Kasumi-1 (cell line): ENCODE measurements at places on chromosomes 4 and X.
A peak's percentile ranks its signal among the peaks of the same experiment; 100 is the strongest.

DNA sequence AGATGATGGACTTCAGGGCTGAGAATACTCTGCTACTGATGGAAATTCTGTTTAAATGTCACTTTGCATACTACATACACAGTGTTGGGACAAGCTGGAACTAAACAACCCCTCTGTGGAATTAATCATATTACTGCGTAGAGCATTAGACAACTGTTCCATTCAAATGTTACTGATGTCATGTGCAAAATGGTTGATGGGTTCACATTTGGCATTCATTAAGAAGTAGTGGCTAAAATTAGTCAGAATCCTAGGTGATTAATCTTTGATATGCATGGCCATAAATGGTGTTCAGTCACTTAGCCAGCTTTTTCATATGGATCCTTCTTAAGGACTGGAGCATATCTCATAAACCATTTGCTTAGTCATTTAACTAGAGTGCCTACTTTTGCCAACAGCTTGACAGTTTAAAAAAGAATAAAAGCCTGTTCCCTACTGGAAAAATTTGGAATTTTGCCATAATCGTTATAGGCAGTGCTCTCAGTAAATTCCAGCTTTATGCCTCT is 105.2 kb downstream of the RNF150 start:
- DNase-seq: no peak

- DNase-seq: no peak
These were observed 35.4 kb upstream of the SPON2 start for GRCh38 chr4:1207603-1208265.

- no peak for DNase-seq
These were observed 860.1 kb upstream of the INTU start for GRCh38 chr4:126772662-126773061.

GRCh38 chr4:152734699-152735050 is 44.9 kb downstream of the TIGD4 start:
- DNase-seq: peak; percentile 30

DNA sequence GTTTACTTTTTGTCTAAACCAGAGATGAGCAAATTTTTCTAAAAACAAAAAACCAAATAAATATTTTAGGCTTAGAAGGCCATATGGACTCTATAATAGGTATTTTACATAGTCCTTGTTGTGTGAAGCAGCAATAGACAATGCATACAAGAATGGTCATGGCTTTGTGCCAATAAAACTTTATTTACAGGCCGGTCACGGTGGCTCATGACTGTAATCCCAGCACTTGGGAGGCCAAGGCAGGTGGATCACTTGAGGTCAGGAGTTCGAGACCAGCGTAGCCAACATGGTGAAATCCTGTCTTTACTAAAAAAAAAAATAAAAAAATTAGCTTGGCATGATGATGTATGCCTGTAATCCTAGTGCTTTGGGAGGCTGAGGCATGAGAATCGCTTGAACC is 227.6 kb downstream of the CBR4 start:
- no peak for DNase-seq

GRCh38 chrX:12890467-12890866 is 16.0 kb upstream of the TLR8 start:
- DNase-seq: no peak

DNA sequence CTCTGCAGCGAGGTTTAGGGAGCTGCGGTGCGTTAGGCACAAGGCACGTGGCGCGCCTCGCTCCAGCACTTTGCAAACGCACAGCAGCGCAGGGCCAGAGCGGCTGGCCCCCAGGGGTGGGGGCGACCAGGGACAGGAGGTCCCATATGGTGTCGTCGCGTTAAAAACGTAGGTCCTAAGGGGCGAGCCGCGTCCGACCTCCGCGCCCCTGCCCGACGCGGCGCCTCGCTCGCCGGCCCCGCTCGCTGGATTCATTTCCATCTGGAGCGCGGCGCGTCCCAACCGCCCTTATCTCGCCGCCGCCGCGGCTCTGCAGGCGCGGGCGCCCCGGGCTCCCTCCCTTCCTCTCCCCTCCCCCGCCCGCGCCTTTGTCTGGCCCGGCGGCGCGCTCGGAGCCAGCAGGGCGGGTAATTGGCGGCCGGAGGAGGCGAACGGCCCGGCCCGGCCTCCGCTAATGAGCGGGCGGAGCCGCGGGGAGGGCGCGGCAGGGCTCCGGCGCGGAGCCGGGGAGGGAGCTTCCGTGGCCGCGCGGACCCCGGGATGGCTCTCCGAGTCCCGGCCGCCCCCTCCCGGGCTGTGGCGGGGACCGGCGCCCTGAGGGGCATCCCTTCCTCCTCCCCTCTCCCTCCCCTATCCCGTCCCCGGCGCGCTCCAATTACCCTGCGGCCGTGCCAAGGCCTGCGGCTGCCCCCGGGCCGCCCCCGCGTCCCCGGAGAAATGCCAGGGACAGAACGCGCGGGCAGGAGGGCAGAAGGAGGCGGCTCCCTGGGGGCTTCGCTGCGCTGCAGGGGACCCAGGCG is 409.0 kb downstream of the BCOR start:
- no peak for DNase-seq

DNA sequence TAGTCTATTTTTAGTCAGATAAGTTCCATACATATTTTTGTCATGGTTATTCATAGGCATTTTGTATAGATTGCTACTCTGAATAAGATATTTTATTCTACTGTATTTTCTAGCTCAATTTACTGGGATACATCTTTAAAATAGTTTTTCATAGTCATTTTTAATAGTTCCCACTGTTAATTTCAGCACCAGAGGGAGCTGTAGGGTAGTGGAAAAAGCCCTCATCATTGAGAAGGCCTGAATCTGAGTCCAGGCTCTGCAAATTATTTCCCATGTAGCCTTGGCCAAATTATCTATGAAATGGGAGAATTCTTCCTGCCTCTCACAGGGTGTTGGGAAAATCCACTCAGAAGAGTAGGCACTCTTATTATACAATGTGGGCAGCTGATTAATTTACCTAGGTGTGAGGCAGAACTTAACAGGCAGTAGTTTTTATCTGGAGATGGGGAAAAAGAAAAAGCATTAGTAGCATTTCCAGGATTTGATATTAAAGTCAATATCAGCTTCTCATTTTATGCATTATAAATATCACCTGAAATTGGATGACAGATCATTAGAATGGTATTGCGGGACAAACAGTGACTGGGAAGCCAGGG is 102.9 kb upstream of the PAQR3 start:
- peak; percentile 69 for DNase-seq

DNA sequence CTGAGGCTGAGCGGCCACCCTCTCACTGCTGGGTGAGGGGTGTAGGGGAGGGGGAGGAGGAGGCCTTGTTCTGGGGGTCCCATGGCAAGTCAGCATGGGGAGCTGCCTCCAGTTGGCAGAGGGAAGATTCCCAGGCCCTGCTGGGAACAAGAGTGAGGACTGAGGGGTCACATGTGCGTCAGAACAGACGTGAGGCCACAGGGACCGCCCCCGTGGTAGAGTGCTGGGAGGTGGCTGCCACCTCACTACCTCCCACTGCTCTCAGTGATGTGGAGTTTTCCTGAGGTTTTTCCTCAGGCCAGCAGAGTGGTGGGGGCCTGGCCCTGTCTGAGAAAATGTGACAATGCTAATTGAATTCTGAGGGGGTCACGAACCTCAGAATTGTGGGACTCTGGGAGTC is 568 bp downstream of the MAGEC1 start:
- DNase-seq: no peak

- peak; percentile 2 for DNase-seq
These were observed 2.4 kb downstream of the GLRA3 start for GRCh38 chr4:174826660-174827059.

DNA sequence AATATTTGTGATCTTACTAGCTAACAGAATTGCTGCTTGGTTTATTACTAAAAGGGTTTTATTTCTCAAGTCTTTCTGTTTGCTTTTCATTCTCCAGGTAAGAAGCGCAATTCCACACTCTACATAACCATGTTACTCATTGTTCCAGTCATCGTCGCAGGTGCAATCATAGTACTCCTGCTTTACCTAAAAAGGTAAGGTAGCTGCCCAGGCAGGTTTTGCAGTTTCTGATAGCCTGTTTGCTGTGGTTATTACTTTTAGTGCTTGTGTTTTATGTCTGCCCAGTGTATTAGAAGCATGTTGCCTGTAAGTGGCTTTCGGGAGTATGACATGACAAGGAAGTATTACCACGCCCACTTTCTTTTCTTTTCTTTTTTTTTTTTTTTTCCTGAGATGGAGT is 46.4 kb downstream of the IL13RA1 start:
- DNase-seq: no peak

- DNase-seq: peak; percentile 2
These were observed 86.5 kb downstream of the MAGED4 start for GRCh38 chrX:52271206-52271605.

DNA sequence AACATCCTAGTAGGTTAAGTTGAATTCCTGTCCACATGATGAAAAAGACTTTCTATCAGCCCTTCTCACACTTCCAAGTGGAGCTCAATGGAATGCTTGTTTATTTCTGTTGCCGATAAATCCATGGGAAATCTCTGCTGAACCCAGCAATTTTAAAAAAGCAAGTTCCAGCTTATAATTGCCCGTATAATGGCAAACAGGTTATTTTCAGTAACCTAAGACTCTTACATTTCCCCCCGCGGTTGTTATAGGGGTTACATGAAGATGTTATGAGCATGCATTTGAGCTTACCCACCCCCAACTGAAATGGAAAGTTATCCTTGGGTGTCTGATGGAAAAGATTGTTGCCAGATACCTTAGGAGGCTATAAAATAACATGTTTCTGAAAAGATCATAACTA is 136.2 kb downstream of the PALLD start:
- DNase-seq: no peak

GRCh38 chr4:79296768-79297428 is 29.0 kb downstream of the NAA11 start:
- no peak for DNase-seq

- no peak for DNase-seq
These were observed 595.3 kb downstream of the BCOR start for GRCh38 chrX:39502486-39502885.

DNA sequence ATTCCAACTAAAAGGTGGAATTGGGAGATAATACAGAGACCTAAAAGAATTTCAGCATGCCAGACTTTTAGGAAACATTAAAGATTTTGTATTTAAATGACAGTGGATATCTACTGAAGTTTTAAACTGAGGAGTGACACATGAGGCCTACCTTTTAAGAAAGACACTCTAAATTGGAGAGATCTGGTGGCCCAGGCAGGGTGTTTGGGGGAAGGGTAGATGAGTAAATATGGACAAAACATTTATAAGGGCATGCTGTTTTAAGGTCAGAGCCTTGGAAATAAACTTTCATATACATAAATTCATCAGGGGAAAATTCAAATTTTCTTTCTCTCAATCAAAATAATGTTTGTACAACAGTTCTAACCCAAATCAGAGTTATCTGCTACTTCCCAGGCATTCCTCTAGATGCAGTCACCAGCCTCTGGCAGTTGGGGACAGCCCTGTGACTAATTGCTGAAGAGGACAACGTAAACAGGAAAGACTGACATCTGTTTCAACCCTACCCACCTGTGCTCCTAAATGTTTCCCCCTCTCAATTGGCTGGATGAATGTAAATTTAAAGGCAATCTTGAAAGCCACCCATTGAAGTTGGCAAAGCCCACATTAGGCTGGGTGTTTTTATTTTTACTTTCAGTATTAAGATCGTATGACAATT is 1646.9 kb upstream of the ADGRL3 start:
- DNase-seq: no peak

GRCh38 chr4:43485196-43485595 is 592.7 kb downstream of the GRXCR1 start:
- DNase-seq: peak; percentile 20

DNA sequence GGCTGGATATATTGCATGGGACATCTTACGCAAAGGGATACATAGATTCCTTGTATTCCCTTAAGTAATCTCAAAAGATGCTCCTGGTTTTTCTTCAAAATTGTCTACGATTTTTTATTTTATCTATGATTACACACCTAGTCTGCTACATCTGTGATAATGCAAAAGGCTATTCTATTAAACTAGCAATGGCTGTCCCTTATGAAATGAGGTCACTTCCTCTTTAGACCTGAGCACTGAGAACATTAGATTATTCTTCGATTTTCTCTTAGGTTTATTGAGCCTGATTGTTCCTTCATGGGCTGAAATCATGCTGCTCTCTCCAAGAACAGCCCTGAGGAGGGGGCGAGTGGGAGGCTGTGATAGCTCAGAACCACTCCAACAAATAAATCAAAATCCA is 126.8 kb upstream of the ENPP6 start:
- DNase-seq: no peak

DNA sequence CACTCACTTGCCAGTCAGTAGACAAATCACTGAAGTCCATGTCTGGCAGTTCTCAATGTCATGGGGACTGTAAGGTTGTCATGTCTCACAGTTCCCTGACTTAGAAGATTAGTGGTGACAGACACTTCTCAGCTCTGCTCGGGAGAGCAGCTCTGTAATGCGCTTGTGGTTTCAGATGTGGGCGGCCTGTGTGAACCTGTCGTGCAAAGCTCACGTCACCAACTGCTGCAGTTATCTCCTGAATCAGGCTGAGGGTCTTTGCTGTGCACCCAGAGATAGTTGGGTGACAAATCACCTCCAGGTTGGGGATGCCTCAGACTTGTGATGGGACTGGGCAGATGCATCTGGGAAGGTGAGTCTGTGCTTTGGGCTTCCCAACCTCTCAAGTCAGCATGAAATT is at the start of gene IL9R:
TSS of gene IL9R (plus strand) at position 261 of the 400 bp plus-strand sequence. CDS start at position 325, 64 bp downstream.
- DNase-seq: no peak

DNA sequence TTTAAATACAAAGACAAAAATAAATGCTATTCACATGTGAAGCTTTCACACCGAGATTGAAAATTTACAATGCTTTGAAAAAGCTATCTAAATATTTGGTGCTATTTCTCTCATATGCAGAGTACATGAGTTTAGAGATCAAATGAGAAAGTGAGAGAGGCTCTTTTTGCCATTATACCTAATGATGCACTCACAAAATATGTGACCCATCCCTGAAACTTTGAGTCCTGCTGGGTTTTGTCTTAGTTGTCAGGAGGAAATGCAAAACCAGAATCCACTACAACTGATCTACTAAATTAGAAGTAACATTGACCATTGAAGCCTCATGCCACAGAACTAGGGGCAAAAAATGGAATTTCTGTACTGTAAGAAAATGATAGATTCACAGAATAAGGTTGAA is 251.7 kb downstream of the MAPK10 start:
- DNase-seq: no peak

- no peak for DNase-seq
These were observed 93.9 kb upstream of the ANKRD50 start for GRCh38 chr4:124806403-124806802.

GRCh38 chr4:46649390-46649789 is 259.5 kb upstream of the GABRA2 start:
- no peak for DNase-seq

DNA sequence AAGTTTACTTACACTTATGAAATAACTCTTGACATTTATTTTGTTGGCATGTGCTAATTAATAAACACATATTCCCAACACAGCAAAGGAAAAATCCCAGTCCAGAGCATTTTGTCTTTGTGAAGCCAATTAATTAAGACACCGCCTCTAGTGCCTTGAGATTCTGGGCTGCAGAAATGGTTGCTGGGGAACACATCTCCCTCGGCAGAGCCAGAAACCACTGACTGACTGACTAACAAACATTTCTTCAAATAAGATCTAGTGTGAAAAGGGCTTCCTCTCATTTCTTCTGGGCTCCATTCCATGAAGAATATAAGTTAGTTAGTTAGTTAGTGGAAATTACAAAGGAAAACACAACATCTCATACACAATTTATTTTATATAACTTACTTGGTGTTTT is 28.4 kb upstream of the NAP1L5 start:
- no peak for DNase-seq
